ENCODE measurements at places on chromosomes 11 and 22.

DNA sequence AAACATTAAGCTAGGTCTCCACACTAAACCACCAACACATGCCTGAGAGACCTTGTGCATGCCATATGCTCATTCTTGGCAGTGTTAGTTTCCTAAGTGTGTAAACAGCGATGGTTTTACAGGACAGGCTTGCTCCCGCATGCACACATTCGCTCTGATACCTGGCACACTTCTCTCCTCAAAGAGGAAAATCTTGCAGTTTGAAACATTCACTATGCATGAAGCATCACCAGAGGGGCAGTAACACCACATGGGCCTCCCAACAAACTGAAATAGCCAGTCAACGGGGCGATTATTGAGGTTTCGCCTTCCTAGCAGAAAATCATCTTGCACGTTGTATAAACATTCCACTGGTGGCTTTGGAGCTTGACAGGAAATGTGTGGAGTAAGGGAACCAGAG, 52.6 kb downstream of the ABTB2 start:
- no peak for DNase-seq

- DNase-seq = no peak
These were observed 10.2 kb downstream of the DGKZ start for GRCh38 chr11:46357483-46357936.

DNA sequence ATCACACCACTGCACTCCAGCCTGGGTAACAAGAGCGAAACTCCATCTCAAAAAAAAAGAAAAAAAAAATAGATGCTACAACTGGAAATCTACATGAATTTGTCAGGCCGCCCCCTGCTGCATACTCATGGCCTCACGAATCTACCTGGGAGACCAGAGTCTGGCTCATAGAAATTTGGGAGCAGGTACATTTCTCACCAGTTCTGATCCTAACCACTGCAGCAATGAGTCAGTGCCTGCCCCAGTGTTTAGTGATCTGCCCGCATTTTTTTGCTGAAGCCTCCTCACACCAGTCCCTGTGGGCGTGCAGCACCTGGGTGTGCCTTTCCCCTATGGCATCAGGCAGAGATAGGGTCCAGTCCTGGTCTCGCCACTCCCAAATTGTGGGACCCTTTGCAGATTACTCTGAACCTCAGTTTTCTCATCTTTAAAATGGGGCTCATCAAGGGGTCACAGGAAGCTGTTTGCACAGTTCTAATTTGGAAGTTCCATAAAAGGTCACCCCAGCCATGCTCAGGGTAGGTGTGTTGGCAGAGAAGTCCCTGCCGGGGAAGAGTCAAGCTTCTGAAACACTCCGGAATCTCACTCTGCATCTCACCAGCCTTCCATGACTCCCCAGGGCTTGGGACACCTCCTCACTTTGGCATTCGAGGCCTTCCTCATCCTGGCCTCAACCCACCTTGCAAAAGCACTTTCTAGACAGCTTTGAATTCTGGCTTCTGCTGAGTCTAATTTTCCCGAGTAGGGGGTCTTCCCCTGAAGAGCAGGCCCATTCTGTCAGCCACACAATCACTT, 39.3 kb upstream of the LINC01488 start:
- no peak for DNase-seq

- DNase-seq = no peak
These were observed 14.9 kb downstream of the ARAP1 start for GRCh38 chr11:72737336-72737735.

GRCh38 chr22:43796567-43796966, 15.5 kb downstream of the EFCAB6 start:
- DNase-seq = no peak

- DNase-seq = no peak
These were observed 90.2 kb downstream of the SEZ6L start for GRCh38 chr22:26259510-26259909.

- DNase-seq = no peak
These were observed 39.7 kb upstream of the AKIP1 start for GRCh38 chr11:8871171-8871775.

GRCh38 chr11:113593698-113594308, 112.3 kb downstream of the TMPRSS5 start:
- no peak for DNase-seq

GRCh38 chr22:48825802-48826520, 1001.7 kb downstream of the BRD1 start:
- no peak for DNase-seq
